ENCODE measurements at places on chromosomes 12 and 14. TPM values are rescaled to one million over a fixed set of nuclear protein-coding genes. Genes with fewer than 3 reads are reported as not detected.

DNA sequence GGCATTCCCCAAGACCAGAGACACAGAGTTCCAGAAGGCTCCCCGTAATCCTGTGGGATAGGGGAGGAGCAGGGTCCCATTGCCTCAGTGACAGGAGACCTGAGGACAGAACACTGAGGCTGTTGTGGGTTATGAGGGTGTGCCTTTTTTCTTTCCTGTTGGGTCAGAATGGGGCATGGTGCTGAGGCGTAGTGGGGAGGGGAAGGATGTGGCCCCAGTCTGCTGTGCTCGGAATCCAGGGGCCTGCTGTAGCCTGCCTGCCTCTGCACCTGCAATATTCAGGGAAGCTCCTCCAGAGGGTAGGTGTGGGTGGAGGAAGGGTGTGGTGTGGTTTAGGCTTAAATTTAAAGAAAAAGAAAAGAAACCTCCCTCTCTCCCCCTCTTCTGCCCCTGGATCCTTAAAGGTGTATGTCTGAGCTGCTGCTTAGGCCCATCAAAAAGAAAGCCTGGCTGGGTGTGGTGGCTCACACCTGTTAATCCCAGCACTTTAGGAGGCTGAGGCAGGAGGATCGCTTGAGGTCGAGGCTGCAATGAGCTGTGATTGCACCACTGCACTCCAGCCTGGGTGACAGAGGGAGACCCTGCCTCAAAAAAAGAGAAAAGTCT is 18.7 kb downstream of the PLEKHG3 start:
- DNase-seq = peak; percentile 91

DNA sequence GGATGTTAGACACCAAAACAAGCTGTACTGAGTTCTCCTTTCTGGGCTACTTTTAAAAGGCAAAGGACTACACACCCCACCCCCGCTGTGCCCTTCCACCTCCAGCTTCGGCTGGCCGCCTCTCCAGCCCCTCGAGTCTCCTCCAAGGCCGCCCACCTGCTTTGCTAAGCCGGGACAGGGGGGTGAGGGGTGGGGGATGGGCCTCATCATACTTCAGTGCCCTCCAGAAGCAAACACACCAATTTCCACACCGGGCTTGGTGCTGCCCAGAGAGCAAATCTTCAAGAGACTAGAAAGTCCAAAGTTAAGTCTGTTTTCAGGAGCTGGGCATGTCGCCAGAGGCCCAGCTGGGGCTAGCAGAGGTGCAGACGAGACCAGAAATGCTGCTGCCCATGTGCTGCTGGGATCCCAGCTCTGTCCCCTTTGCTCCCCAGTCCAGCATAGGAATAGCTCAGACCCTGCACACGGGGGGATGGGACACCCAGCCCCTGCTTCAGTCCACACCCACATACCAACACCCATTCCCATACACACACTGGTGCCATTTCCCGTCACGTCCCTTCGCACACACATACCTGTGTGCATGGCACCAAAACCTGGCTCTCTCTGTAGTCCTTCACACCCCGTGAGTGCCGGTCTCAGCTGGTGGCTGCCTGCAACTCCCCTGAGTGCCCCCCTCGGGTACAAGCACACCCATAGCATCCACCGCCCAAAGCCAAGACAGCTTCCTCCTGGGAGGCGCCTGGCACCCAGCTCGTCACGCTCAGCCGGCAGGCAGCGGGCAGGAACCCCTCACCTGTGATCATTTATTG is 1.0 kb downstream of the SLC6A12 start:
- no peak for DNase-seq

- no peak for DNase-seq
These were observed 256.6 kb downstream of the NAV3 start for GRCh38 chr12:78087363-78087675.

- DNase-seq = no peak
These were observed 389.2 kb downstream of the TMEM117 start for GRCh38 chr12:44225149-44225510.

DNA sequence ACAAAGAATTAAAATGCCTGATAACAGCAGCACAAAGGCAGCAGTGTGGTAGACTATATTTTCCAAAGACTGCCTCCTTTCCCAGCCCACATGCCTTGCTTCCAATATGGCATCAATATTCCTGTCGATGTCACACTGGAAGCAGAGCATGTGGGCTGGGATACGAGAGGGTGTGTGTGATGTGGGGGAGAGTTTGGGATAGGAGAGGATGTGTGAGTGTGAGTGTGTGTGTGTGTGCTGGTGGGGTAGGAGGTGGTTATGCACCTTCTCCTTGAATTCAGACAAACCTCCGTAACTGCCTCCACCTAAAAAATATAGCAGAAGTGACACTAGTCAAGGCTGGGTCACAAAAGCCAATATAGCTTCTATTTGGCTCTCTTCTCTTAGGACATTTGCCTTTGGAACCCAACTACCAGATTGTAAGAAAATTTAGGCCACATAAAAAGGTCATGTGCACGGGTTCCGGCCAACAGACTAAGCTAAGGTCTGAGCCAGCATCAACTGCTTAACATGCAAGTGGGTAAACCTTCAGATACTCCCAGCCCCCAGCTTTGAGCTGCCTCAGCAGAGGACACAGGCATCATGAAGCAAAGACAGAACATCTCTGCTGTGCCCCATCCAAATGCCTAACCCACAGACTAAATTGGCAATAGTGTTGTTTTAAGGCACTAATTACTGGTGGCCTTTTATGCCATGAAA is 29.5 kb downstream of the SPPL3 start:
- DNase-seq = no peak

DNA sequence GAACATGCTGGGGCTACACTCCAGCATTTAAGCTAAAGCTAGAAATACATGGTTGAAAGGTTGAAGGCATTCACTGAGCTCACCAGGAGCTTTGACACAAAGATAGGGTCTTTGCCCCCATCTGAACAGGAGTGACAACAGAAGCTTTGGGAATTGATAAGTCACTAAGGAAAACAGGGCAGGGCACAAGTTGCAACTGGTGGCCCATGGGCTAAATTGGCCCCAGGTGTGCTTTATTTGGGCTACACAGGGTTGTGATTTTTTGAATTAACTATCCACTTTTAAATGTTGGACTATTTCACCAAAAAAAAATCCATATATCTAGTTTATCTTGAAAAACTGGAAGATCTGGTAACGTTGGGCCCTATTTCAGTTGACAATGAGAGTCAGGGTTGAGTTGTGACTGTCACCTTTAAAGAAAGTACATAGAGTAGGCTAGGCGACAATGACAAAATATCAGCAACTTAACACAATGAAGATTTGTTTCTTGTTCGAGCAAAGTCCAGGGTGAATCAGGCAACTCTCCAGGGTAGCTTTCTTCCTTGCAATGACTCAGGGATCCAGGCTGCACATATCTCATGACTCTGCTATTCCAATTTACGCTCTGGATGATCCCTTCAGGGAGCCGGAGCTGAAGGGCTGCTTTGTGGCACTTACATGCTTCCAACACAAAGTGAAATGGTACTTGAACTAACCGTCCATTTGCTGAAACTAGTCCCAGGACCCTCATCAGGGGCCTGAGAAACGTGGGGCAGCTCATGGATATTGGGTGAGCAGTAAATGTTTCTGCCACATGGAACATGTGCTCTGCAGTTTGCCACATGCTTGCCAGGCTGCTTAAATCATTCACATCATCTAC is 13.3 kb upstream of the EIF4B start:
- peak; percentile 51 for DNase-seq

DNA sequence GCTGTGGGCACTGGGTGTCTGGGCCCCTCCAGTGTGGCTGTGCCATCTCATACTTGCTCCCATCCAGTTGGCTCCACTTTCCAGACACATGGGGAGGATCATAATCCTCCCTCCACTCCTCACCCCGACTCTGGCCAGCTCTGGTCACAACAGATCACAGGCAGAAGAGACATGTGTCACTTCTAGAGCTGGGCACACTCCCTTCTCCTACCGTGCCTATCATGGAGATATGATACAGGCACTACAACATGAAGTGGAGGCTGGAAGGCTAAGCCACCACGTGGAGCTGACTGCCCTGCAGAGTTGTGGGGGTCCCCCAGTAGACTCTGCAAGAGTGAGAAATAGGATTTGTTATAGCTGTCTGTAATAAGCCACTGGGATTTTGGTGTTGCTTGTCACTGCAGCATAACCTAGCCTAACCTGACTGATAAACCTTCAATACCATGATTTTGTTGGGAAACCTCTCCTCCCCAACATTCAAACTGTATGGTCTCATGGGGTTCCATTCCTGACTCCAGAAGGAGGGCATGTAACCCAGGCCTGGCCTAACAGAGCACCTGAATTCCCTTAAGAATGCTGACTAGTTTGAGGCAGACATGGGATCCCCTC is 20.0 kb downstream of the NT5DC3 start:
- no peak for DNase-seq

GRCh38 chr12:48192861-48193260 is 9.4 kb downstream of the CCDC184 start:
- DNase-seq = no peak

GRCh38 chr12:4117386-4118016 is 156.1 kb upstream of the CCND2 start:
- DNase-seq = no peak

DNA sequence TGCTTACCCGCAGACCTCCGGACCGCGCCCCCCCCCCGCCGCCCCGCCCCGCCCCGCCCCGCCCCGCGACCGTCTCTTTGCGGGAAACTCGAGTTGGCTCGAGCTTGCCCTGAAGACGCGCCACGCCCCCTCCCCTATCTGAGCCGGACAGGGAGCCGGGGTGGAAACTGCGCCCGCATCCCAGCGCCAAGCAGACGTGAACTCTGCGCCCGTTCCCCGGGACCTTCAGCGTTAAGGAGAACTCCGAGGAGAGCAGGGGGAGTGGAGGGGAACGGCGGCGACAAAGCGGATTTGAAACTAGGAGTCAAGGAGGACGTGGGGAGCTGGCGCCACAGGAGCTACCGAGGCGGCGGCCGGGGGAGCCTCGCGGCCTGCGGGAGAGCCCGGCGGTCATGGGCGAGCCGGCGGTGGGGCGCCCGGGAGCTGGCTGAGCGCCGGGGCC is at the start of gene KCNK13:
KCNK13 (plus strand) TSS at position 310 of the 442 bp plus-strand sequence. CDS start 212 bp downstream, outside the sequence.
- no peak for DNase-seq

Gene TRPV4
- polyA plus RNA-seq = 1.2 TPM

Gene RIN3
- polyA plus RNA-seq = 11.9 TPM

Gene PCED1B
- polyA plus RNA-seq = 7.1 TPM

Gene TAS2R50
- not detected for polyA plus RNA-seq
